Activated T-cell treated with anti-CD3 and anti-CD28 coated beads, Interleukin-2, amount 50 U/mL, for 72 hours (primary cell): ENCODE measurements at places on chromosomes 11 and 22.

DNA sequence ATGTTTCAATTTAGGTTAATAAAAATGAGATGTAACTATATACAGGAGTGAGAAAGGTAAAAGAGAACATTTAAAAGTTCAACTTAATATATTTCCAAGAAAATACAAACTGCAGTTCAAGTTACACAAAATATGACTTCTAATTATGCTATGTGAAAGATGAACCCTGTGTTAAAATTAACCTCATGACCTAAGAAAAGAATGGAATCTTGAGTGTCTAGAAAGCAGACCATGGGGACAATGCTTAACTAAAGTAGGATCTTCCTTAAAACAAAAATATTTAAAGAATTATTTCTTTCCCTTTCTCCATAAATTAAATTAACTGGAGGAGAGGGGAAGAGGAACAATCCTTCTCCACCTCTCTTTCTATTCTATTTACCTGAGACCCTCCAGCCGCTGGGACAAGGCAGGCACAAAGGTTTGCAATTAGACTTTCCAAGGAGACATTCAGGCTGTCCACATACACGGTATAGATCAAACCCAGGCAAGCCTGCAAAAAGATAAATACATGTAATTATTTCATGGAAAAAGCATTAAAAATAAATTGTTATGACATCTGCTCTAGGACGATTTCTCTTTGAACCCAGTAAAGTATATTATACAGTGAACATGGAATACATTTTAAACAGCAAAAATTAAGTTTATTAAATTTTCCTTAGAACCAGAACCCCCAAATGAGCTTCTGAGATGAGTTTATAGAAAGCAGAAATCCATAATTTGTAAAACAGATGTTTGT lies 264.5 kb downstream of the SBF2 start:
- DNase-seq, result no peak
- H3K4me3 ChIP-seq, result no peak overlapping the region
- H3K27me3 ChIP-seq, result no peaks in the 10 kb centered on the region
- H3K4me1 ChIP-seq, result no peaks in the 10 kb centered on the region
- no peak overlapping the region for H3K27ac ChIP-seq

GRCh38 chr11:468493-468892 lies 18.4 kb downstream of the PTDSS2 start:
- no peak for DNase-seq
- peaks cover 4% of the 10 kb centered on the region for H3K4me1 ChIP-seq
- H3K27me3 ChIP-seq, result no peaks in the 10 kb centered on the region
- H3K27ac ChIP-seq, result no peak overlapping the region
- H3K36me3 ChIP-seq, result peaks cover 3% of the 10 kb centered on the region

- no peaks in the 10 kb centered on the region for H3K27me3 ChIP-seq
- H3K27ac ChIP-seq, result no peak overlapping the region
- peaks cover 14% of the 10 kb centered on the region for H3K36me3 ChIP-seq
- DNase-seq, result peak; percentile 23
Measured at GRCh38 chr22:49827271-49827852, 311 bp downstream of the BRD1 start.

DNA sequence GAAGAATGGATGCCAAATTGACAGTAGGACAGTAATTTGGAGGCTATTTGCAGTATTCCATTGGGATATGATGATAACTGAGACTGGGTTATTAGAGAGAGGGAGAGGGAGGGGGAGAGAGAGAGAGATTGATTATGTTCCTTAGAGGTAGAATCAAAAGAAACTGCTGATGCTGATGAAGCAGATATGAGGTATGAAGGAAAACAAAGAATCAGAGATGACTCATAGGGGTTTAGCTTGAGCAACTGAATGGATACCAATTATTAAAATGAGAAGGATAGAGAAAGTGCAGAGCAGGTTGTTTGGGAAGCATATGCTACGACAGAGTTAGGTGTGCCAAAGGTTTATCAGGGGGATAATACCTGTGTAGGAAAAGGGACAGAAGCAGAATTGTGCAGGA lies 12.8 kb upstream of the NUCB2 start:
- DNase-seq, result no peak
- H3K4me3 ChIP-seq, result no peak overlapping the region
- no peak overlapping the region for H3K27ac ChIP-seq

GRCh38 chr22:26169315-26170111 lies at the start of gene SEZ6L:
Gene SEZ6L (plus strand): TSS chr22:26169462. CDS start chr22:26169670, 208 bp downstream.
- no peak for DNase-seq
- no peaks in the 10 kb centered on the region for H3K36me3 ChIP-seq
- H3K4me1 ChIP-seq, result no peaks in the 10 kb centered on the region
- H3K27ac ChIP-seq, result no peak within 1 kb of the TSS
- peaks cover 84% of the 10 kb centered on the region for H3K27me3 ChIP-seq
- H3K4me3 ChIP-seq, result peak within 1 kb of the TSS; percentile 42

- H3K4me3 ChIP-seq, result no peak overlapping the region
- no peaks in the 10 kb centered on the region for H3K36me3 ChIP-seq
- no peak for DNase-seq
- H3K4me1 ChIP-seq, result no peaks in the 10 kb centered on the region
Measured at GRCh38 chr11:40287916-40288803, 1171.3 kb downstream of the LRRC4C start.

- peaks cover 1% of the 10 kb centered on the region for H3K36me3 ChIP-seq
- no peak overlapping the region for H3K27ac ChIP-seq
Measured at GRCh38 chr22:43860831-43861230, 1.5 kb downstream of the SULT4A1 start.

DNA sequence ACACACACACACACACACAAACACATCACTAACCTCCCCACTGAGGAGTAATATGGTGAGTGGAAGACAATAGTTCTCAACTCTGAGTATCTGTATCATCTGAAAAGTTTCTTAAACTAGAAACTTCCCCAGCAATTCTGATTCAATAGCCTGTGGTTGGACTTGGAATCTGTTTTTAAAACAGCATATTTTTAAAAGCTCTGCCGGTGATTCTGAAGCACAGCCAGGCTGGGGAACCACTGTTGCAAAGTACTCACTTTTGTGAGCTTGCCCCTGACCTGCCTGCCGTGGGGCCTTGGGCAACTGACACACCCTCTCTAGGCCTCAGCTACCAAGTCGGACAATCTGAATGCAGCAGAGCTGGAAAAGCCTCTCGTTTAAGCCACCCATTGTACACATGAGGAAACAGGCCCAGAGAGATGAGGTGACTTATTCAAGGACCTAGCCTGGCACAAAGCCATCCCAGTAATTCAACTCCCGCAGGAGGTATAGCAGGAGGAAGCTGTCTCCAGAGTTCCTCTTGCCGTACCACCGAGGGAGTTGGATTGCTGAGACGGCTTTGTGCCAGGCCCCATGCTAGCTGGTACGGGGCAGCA lies 8.9 kb downstream of the SLC15A3 start:
- peaks cover 8% of the 10 kb centered on the region for H3K4me1 ChIP-seq
- H3K27ac ChIP-seq, result no peak overlapping the region
- no peak for DNase-seq
- H3K27me3 ChIP-seq, result no peaks in the 10 kb centered on the region
- H3K4me3 ChIP-seq, result no peak overlapping the region

DNA sequence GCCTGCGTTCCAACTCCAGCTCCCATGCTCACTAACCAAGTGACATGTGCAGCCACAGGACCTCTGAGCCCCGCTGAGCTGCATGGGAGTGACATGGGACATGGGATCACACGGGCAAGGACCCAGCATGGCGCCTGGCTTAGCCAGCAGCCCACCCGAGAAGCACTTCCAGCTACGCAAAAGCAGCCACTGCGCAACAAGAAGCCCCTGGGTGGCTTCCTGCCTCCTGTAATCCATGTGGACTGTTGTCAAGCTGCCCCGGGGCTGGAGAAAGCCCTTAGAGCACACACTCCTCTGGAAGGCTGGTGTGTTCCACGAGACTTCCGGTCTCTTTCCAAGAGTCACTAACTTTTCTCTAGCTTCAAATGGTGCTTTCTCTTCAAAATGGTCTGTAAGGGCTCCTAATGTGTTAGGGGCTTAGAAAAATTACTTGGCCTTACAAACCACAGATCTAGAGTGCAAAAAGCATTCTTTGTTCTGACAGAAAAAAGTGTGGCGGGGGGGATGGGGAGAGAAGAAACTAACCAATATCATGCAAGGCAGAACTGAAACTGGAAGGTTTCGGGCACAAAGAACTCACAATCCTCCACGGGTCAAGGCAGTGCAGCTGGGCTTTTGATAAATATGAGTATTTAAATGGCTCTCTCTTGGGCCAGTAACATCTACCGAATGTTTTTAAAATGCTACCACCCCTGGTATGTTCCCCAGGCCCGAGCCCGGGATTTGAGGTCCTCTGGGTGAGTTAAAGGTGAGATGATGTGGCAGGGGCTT lies 5.5 kb downstream of the C11orf24 start:
- peaks cover 21% of the 10 kb centered on the region for H3K4me1 ChIP-seq
- no peaks in the 10 kb centered on the region for H3K27me3 ChIP-seq
- H3K36me3 ChIP-seq, result peaks cover 6% of the 10 kb centered on the region
- H3K4me3 ChIP-seq, result no peak overlapping the region

DNA sequence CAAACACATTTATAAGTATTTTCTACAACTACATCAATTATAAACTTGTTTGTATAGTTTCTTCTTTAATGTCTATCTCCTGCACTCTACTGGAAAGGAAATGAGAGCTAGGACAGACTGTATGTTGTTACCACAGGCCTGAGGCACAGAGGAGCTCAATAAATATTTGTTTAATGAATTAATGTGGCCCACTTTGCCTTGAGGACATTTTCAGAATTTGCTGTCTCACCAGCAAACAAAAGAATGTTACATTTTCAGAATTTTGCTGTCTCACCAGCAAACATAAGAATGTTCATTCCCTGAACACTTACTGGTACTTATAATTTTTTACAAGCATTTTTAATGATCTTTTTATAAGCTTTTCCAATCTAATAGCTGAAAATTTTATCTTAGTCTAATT lies 41.9 kb upstream of the WNT7B start:
- H3K27me3 ChIP-seq, result no peaks in the 10 kb centered on the region
- no peak overlapping the region for H3K4me3 ChIP-seq
- no peaks in the 10 kb centered on the region for H3K36me3 ChIP-seq
- H3K4me1 ChIP-seq, result no peaks in the 10 kb centered on the region
- DNase-seq, result no peak

DNA sequence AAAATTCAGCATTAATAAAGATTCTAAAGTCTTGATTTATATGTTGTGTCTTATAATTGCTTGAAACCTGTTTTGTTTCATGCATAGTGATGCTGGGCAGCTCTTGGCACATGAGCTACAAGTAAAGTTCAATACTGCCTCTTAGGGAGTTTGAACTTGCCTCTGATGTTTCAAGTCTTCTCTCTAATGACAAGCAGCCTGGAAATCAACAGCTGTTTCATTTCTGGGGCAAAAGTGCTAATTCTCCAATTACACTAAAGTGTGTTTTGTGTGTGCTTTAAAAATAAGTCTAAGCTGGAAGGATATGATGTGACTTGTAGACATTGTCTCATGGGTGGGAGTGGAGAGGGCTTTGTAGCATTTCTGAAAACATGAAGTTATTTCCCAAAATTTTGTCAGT lies 23.7 kb upstream of the SESN3 start:
- H3K27ac ChIP-seq, result no peak overlapping the region
- no peak for DNase-seq
- H3K36me3 ChIP-seq, result no peaks in the 10 kb centered on the region
- peak overlapping the region; percentile 6 for H3K4me3 ChIP-seq
- H3K4me1 ChIP-seq, result peaks cover 46% of the 10 kb centered on the region

GRCh38 chr11:18754308-18754707 lies 28.3 kb upstream of the IGSF22 start:
- no peaks in the 10 kb centered on the region for H3K4me1 ChIP-seq
- H3K27ac ChIP-seq, result no peak overlapping the region
- no peaks in the 10 kb centered on the region for H3K36me3 ChIP-seq

DNA sequence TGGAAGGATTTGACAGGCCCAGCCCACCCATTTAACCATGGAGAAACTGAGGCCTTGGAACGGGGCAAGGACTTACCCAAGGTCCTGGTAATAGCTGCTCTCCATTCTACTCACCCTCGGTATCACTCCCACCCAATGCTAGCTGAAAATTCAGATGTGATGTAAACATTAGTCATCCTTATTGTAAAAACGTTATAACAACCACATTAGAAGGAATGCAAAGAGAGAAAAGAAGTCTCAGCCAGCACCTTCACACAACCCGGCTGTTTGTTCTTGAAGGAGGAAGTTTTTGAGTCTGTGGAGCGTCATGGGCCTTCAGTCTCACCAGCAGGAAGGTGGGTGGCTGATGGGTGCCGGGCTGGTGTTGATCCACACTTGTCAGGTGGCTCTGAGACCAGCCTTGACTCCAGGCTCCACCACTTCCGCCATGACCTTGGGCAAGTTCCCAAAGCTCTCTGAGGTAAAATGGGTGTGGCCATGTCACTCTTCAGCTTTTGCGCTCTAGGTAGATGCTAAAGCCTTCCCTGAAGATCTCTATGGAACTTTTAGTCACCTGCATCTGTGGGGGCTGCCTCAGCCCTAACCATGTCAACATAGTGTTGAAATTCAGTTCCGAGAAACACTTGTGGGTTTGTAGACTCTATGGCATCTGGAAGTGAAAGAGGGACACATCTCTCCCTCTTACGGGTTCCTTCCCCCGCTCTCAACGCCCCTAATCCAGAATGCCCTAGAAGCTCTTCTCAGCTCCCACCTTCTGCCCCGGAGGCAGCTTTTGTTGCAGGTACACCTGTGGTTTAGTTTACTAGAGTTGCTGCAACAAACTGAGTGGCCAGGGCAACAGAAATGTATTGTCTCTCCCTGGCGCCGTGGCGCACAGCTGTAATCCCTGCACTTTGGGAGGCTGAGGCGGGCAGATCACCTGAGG lies 14.8 kb downstream of the CD6 start:
- H3K27ac ChIP-seq, result peak overlapping the region; percentile 93
- H3K27me3 ChIP-seq, result no peaks in the 10 kb centered on the region
- H3K4me3 ChIP-seq, result peak overlapping the region; percentile 79

DNA sequence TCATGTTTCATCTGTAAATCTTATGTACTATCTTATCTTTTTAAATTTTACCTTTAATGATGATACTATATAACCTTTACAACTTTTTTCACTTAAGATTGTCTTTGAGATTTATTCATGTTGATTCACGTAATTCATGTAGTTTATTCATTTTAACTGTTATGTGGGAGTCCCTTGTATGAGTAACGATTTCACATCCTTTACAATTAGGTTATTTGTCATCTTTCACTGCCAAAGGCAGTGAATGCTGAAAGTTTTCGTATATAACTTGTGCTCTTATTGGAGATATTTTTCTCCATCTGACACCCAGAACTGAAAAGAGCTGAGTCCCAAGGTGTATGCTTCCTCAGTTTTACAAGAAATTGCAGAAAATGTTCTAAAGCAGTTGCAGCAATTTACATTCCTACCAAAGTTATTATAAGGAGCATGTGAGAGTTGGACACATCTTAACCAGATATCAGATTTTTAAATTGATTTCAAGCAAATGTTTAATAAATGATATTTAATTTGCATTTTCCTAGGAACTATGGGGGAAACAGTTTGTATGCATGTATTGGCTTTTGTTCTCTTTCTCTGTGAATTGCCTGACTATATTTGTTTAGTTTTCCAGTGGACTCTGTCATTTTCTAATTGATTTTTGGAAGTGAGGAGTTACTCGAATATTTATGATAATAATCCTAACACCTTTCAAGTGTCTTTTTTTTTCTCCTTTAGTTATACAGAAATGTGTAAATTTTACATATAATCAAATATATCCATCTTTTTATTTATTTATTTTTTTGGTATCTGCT lies 6.4 kb downstream of the ARL14EP start:
- DNase-seq, result no peak
- peaks cover 40% of the 10 kb centered on the region for H3K36me3 ChIP-seq
- no peaks in the 10 kb centered on the region for H3K27me3 ChIP-seq
- peak overlapping the region; percentile 69 for H3K4me3 ChIP-seq
- peaks cover 60% of the 10 kb centered on the region for H3K4me1 ChIP-seq
